ENCODE measurements at places on chromosomes 5 and 9. TPM values are rescaled to one million over a fixed set of nuclear protein-coding genes. Genes with fewer than 3 reads are reported as not detected.

HTR4 gene
- not detected for total RNA-seq

- DNase-seq, result peak; percentile 84
These were observed 26.2 kb upstream of the BICD2 start for GRCh38 chr9:92790542-92791527.

GRCh38 chr9:126228111-126228780, 98.4 kb upstream of the MVB12B start:
- DNase-seq, result no peak

AQP3 gene
- total RNA-seq, result 28.5 TPM

GRCh38 chr9:87243602-87244001, 254.1 kb upstream of the DAPK1 start:
- no peak for DNase-seq

DNA sequence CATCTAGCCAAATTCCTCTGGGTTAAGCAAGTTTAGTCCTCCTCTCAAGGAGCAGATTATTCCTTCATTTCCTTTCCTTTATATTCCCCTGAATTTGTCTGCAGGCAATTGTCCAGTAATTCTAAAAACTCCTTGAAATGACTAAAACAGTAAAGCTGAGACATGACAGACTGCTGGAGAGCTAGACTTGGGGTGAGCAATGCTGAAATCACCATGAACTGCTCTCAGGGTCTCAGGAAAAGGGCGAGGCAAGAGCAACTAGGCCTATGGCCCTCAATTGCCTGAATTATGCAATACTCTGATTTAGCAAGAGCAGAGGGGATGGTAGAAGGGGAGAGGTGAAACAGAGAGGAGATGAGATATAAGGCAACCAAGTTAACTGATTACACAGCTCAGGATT, 172.9 kb upstream of the NREP start:
- no peak for DNase-seq

TMEM171 gene
- total RNA-seq, result not detected

FER gene
- total RNA-seq, result 10.0 TPM
